ENCODE measurements at places on chromosomes 5 and 9.

- no peak for DNase-seq
Measured at GRCh38 chr9:5002811-5003210, 17.7 kb downstream of the JAK2 start.

DNA sequence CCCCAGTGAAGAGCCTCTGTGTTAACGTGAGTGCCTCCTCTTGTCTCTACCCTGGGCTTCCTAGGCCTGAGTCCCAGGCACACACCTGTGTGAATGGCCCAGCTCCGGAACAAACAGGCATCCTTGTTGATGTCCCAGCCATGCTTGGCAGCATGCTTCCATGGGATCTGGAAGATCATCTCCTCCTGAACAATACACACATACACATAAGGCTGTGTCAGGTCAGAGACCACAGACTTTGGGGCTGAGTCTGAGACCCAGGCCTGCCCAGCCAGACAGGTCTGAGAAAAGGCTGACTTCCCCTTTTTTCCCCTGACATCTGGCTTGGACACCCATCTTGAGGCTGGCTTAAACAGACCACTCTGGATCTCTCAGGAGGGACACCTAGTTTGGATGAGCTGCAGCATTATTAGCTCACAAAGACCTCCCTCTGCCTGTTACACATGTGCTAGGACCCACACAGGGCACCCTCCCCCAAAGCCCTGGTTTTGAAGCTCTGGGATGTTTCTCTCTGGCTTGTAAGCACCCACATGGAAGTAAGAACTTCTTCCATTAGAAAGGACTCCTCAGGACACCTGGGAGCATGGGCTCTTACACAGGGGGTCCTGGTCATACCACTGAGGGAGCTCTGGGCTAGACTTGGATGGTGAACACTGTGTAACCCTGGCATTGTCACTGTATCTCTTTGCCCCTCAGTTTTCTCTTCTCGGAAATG is 2.6 kb downstream of the IRF1 start:
- no peak for DNase-seq

DNA sequence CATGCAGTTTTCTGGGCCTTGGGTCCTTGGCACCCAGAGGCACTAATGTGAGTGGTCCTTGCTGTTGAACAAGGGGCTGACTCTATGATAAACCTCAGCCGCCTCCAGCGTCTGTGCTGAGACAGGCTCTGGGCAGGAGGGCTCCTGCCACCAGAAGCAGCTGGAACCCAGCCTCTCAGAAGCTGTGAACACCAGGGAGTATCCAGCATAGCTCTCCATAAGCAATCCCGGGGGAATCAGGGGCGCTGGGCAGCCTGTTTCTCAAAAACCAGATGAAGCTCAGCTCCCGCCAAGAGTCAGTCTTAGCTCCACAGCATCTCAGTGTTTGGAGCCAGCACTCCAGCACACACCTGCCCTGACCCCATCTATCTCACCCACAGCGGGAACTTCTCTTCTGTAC is 170.2 kb downstream of the HSPA4 start:
- no peak for DNase-seq

GRCh38 chr5:135387629-135387960 is 11.4 kb downstream of the MACROH2A1 start:
- DNase-seq, result no peak

GRCh38 chr9:127776924-127777289 is 1.6 kb downstream of the SH2D3C start:
- no peak for DNase-seq

DNA sequence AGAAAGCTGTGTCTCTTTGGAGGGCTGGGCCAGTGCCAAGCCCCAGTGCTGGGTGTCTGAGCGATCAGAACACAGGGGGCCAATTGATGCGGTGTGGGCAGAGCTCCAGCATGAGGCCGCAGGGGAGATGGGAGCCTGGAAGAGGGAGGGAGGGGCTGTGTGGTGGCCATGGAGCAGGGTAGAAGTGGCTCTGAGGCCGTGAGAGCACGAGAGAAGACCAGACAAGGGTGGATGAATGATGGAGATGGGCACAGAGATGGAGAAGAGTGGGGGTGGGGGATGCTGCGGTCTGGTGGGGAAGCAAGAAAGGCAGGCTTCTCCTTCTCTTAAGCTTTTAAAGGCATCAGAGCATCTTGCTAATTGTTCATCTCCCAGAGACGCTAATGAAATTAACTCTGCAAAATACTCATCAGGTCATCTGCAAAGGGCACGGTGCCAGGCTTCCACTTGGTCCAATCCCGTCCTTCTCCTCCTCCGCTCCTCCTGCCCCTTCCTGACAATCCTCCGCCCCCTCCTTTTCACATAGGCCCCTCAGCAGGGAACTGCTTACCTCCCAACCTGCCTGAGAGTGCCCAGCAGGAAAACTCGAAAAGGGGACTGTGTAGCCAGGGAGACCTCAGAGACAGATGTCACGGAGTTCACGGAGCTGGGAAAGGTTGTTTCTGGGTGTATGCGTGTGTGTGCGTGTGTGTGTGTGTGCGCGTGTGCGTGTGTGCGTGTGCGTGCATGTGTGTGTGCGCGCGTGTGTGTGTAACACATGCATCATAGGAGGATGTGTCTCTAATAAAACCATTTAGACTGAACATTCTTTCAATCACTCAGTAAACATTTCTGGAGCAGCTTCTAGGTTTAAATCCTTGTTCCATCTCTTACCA is 7.1 kb upstream of the UNC5A start:
- no peak for DNase-seq

DNA sequence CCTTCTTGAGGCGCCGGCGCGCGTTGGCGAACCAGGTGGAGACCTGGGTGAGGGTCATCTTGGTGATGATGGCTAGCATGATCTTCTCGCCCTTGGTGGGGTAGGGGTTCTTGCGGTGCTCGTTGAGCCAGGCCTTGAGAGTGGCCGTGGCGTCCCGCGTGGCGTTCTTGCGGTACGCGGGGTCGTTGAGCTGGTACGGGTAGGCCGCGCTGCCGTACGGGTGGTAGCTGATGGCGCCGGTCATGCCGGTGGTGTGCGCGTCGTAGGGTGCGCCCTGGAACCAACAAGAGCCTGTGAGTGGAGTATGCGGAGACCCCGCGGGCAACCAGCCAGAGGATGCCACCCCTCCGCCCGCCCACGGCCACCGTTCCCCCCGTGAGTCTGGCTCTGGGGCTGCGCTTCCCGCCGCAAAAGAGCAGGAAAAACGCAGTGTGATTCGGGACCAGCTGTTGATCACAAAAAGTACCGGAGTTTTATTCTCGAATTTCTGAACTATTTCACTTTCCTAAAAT is 1.9 kb downstream of the IRX2 start:
- DNase-seq, result no peak

- DNase-seq, result no peak
Measured at GRCh38 chr9:136020206-136020605, 59.0 kb upstream of the UBAC1 start.

DNA sequence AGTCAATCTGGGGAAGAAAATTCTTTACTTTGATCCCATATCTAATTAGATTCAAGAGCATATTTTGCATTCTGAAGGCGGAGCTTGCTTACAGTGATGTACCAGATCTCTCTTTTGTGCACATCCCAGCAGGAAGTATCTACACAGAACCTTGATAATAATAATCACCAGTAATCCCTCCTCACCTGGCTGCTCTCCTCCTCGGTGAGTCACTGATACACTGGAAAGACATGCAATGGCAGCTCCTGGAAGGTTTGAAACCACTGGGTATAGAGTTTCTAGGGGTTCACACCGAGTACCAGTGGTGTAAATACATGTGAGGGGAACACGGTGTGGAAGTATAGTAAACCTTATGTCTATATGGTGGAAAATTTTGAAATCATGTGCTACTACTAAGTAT is 205.5 kb upstream of the TARS1 start:
- no peak for DNase-seq

GRCh38 chr5:132183723-132184122 is 43.9 kb downstream of the P4HA2 start:
- no peak for DNase-seq

- DNase-seq, result no peak
Measured at GRCh38 chr5:64164166-64164565, 1.5 kb upstream of the RNF180 start.

GRCh38 chr5:103466495-103466894 is 96.1 kb downstream of the NUDT12 start:
- DNase-seq, result no peak

- no peak for DNase-seq
Measured at GRCh38 chr5:127411381-127411780, 106.1 kb upstream of the PRRC1 start.

- DNase-seq, result no peak
Measured at GRCh38 chr9:85172001-85172978, 502.8 kb downstream of the NTRK2 start.

DNA sequence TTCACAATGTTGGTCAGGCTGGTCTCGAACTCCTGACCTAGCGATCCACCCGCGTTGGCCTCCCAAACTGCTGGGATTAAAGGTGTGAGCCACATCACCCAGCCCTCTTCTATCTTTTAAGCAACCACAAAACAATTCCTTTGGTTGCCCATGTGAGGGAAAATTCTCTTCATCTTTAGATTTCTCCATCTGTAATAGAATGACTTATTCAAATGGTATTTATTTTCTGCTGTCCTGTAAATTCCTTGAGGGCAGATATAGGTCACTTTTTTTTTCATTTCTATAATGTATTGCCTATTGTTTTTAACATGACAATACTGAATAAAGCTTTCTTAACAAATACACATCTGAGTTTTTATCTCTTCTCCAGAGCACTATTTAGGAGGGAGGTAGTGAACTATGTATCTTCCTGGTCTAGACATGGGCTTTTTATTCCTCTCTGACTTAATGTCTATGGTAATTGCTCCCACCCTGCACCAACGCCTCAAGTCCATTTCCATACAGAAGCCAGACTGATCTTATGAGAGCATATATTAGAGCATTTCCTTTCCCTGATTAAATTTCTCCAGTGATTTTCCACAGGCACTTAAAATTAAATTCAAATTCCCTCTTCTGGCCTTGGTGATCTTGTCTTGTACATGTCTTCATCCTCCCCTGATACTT is 595.6 kb downstream of the CAAP1 start:
- no peak for DNase-seq

DNA sequence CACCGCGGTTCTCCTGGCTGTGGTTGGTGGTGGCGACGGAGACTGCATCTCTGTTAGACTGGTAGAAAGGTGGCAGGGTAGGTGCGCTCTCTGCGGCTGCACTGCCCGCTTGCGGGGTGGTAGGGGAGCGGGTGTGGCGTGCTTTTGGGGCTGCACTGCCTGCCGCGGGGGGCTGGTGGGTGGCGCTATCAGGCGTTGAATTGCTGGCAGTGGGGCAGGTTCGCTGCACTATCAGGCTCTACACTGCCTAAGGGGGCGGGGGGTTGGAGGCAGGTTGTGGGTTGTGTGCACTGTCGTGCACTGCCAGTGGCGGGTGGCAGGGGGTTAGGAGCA is 21.0 kb upstream of the TRIM52 start:
- no peak for DNase-seq

DNA sequence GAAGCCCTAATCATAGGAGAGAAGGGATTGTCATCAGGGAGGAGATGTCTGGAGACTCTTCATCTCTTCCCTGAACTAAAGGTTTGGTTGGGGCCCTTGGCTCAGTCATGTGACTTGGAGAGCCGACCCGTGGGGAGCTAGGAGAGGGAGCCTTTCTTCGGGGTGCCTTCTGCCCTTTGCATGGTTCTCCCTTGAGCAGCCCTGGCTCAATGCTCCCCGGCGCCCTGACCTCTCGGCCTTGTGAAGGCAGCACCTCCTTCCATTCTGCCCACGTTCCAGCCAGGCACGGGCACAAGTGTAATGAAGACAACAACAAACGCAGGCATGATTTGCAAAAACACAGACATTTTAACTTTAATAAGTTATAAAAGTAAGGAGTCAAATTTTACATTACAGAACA is 50.4 kb downstream of the ZNF354C start:
- no peak for DNase-seq

DNA sequence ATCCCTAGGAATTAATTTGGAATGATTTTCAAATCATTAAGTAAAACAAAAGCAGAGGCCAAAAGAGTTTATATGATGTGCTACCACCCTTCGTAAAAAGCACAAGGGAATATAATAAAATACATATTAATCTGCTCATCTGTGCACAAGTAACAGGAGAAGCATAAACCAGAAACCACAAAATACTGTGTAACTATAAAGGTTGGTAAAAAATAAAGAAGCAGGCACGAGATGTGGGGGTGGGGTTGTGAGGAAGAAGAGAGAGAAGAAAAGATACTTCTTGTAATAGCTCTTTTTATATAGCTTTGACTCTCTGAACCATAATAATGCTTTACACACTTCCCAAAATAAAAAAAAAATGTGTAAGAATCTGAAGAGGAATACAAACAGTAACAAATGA is 214.9 kb upstream of the EFNA5 start:
- DNase-seq, result no peak

DNA sequence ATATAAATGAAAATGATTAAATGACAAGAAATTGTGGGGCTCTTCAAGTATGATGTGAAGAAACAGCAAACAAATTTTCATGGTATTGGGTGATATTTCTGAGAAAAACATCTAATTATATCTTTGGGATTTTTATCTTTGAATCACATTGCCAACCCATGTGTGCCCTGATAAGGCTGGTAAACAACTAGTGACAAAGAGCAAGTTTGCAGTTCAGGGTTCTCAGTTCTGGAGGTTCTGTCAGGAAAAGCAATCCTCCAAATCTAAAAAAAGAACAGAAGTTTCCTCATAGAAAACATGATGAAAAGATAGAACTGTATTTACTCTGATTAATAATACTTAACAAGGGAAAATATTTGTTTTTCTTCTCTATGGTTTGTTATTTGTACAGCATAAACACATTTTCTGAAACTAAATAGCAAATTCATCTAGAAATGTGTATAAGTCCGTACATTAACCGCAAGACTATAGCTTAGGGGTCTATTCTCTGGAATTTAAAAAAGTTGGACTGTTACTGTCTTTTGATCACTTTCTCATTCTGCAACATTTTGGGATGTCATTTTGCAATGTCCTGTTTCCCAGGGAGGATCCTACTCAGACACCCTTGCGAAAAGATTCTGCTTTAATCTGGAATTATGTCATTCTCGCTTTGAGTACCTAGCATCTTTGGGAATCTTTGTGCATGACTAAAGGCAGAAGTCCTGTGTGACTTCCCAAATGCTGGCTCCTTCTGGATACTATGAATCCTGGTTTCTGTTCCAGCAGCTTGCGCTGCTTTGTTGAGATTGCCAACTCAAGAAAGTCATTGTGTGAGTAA is 308.5 kb downstream of the ADGRV1 start:
- DNase-seq, result no peak

GRCh38 chr5:1299961-1300360 is 5.1 kb upstream of the TERT start:
- no peak for DNase-seq

- no peak for DNase-seq
Measured at GRCh38 chr9:27542508-27542907, 12.9 kb upstream of the MOB3B start.

DNA sequence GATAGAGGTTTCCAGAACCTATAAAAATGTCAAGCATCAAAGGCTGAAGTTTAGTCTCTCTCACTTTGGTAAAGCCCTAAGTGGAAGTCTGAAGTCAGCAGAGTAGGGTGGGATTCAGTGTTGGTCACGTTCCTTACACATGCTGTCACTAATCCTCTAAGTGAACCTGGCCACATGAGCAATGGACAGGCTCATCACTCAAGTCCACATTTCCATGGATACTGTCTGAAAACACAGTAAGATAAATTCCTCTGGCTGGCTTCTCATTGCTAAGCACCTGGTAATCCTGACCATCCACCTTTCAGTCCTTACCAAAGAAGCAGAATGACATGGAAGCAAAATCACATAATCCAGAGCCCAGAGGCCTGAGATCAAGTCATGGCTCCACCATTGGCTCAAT is 43.8 kb downstream of the GNA14 start:
- no peak for DNase-seq

Data from NCI-H187 (cell line).